ENCODE measurements at places on chromosomes 11 and 22. TPM values are rescaled to one million over a fixed set of nuclear protein-coding genes. Genes with fewer than 3 reads are reported as not detected.

- DNase-seq = no peak
Measured at GRCh38 chr11:68039526-68040086, 781 bp downstream of the TCIRG1 start.

- no peak for DNase-seq
Measured at GRCh38 chr11:14974515-14975251, 2.5 kb upstream of the CALCA start.

DNA sequence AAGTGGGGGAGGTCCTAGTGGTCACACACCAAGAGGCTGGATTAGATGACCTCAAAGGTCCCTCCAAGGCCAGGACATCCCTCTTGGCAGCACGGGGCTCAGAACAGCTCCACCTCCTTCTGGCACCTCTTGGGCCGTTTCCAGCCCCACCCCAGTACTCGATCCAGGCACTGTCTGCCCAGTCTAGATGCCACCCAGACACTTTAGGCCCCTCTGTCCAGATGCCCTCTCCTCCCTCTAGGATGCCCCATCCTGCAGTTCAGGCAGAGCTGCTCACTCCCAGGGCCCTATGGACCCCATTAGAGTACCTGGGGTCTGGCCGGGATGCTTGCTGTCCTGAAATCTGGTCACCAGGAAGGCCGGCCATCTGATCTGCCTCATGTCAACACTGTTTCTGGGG lies 34.7 kb upstream of the PRR5 start:
- DNase-seq = no peak

DNA sequence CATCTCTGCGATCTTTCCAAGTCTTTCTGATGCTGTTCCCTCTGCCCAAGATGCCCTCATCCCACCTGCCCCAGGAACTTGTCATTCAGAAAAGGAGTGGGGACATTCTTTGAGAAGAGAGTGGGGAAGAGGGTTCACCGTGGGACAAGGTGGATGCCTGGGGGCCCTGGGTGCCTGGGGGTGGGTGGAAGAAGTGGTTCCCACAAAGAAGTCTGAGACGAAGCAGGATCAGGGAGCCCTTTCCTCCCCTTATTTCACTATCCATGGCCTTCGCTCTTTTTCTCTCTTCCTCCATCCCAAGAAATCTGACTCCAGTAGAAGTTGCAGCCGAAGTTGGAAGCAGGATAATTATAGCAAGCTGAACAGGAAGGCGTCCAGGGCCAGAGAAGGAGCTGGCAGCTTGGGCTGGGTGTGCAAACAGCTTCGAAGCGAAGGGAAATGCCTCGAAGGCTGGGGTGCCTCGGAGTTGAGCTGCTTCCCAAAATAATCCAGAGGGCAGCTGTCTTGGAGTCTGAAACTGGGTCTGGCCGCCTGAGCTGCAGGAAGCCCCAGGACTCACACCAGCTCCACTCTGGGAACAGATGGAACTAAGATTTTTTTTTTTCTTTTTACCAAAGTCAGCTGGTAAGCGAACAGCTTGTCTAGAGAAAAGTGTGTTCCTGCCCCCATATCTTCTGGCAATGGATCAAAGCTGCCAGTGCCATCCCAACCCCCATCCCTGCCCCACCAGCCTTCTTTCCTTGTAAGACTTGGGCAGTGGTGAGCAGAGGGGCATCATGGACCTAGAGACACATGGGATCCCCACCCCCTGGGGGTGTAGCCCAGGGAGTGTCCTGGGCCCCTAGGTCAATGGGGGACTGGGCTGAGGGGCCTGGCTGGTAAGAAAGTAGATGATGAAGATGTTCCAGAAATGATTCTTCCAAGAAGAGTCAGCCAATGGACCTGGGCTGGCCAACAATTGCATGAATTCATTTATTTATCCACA lies 31.5 kb downstream of the PARVG start:
- no peak for DNase-seq

GRCh38 chr11:45258982-45259530 lies 27.1 kb downstream of the SYT13 start:
- DNase-seq = no peak

Gene HEPHL1
- not detected for total RNA-seq

Gene GP1BB
- total RNA-seq = 0.79 TPM

Gene BLID
- 3.2 TPM for total RNA-seq

Gene RRP8
- total RNA-seq = 23.7 TPM

Data from pulmonary artery endothelial cell (primary cell).